Heart left ventricle (tissue), 16 donors: ENCODE measurements at places on chromosomes 12 and 14. TPM values are rescaled to one million over a fixed set of nuclear protein-coding genes. Genes with fewer than 3 reads are reported as not detected.

Gene SPX
- 1.8 TPM for polyA plus RNA-seq

Gene DHRS4L2
- 22.2 TPM for polyA plus RNA-seq

Gene GPRC5D
- not detected for polyA plus RNA-seq

Gene PTPN6
- polyA plus RNA-seq = 6.6 TPM

Gene B3GNT4
- polyA plus RNA-seq = 0.27 TPM

Gene SLC8A3
- not detected for polyA plus RNA-seq

Gene MFAP5
- 17.4 TPM for polyA plus RNA-seq

Gene TPH2
- polyA plus RNA-seq = not detected

Gene TCTN1
- 18.5 TPM for polyA plus RNA-seq

Gene OASL
- 0.42 TPM for polyA plus RNA-seq

Gene FAR2
- 1.5 TPM for polyA plus RNA-seq

Gene OR11H7
- not detected for polyA plus RNA-seq

Gene HDAC7
- polyA plus RNA-seq = 42.2 TPM

Gene TAC3
- polyA plus RNA-seq = not detected

Gene GRIP1
- 0.54 TPM for polyA plus RNA-seq

Gene ALDH1L2
- 2.3 TPM for polyA plus RNA-seq

Gene FBRSL1
- 35.4 TPM for polyA plus RNA-seq

Gene CELA1
- polyA plus RNA-seq = not detected

Gene CLEC2A
- polyA plus RNA-seq = not detected

Gene NRXN3
- polyA plus RNA-seq = 0.19 TPM

Gene RASSF8
- 13.2 TPM for polyA plus RNA-seq

Gene RNASE1
- 242 TPM for polyA plus RNA-seq

Gene PLXNC1
- 1.1 TPM for polyA plus RNA-seq

Gene PTHLH
- 1.4 TPM for polyA plus RNA-seq

Gene APOF
- not detected for polyA plus RNA-seq

Gene COCH
- 0.36 TPM for polyA plus RNA-seq

Gene KLHL33
- 0.25 TPM for polyA plus RNA-seq

Gene E2F7
- polyA plus RNA-seq = 0.11 TPM

Gene HOTAIR
- polyA plus RNA-seq = not detected

Gene GARIN6
- not detected for polyA plus RNA-seq

Gene ENDOU
- 0.42 TPM for polyA plus RNA-seq

Gene SYNDIG1L
- not detected for polyA plus RNA-seq
